ENCODE measurements at places on chromosomes 3 and 15.

GRCh38 chr3:180409170-180409569 is 192.8 kb upstream of the TTC14 start:
- DNase-seq = no peak

GRCh38 chr15:100108346-100108745 is 233.4 kb downstream of the ADAMTS17 start:
- DNase-seq = no peak

DNA sequence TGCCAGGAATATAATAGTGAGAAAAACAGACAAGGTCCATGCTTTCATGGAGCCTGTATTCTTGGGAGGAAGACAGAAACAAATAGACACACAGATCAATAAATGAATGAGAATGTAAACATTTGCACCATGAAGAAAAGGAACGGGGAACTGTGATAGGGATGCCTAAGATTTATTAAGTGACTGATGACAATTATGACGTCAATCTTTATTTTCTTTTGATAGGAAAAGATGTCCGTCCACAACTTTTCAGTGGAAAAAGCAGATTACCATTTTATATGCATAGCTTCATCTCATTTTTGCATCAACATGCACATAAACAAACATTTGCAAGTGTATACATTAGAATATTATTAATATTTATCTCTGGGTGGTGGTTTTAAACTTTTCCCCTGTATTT is 27.9 kb upstream of the WNT5A start:
- no peak for DNase-seq

DNA sequence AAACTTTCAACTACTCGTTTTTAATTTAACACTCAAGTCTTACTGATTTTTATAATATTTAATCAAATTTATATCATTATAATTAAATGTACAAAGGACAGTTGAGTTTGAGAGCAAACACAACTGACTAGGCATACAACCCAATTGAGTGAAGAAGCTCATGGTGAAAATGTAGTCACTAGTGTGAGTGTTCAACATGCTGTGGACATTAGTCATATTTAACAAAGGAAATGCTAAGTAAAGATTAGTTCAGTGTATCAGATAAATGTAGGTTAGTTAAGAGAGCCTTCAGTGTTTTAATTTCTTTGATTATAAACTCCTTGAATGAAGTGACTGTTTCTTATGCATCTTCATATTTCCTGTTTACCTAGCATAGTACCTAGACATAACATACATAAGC is 444.2 kb upstream of the GOLIM4 start:
- no peak for DNase-seq

DNA sequence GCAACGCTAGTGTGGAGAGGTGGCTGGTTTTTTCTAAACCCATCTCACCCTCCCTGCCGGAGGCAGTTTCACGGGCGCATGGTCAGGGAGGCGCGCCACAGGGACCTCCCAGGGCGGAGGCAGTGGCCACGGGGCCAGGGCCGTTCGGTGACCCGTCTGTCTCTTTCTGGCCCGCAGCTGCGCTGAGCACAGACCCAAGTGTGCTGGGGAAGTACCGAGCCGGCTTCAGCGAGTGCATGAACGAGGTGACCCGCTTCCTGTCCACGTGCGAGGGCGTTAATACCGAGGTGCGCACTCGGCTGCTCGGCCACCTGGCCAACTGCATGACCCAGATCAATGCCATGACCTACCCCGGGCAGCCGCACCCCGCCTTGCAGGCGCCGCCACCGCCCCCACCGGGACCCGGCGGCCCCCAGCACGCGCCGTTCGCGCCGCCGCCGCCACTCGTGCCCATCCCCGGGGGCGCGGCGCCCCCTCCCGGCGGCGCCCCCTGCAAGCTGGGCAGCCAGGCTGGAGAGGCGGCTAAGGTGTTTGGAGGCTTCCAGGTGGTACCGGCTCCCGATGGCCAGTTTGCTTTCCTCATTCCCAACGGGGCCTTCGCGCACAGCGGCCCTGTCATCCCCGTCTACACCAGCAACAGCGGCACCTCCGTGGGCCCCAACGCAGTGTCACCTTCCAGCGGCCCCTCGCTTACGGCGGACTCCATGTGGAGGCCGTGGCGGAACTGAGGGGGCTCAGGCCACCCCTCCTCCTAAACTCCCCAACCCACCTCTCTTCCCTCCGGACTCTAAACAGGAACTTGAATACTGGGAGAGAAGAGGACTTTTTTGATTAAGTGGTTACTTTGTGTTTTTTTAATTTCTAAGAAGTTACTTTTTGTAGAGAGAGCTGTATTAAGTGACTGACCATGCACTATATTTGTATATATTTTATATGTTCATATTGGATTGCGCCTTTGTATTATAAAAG is 1.8 kb downstream of the HES1 start:
- DNase-seq = peak; percentile 60

DNA sequence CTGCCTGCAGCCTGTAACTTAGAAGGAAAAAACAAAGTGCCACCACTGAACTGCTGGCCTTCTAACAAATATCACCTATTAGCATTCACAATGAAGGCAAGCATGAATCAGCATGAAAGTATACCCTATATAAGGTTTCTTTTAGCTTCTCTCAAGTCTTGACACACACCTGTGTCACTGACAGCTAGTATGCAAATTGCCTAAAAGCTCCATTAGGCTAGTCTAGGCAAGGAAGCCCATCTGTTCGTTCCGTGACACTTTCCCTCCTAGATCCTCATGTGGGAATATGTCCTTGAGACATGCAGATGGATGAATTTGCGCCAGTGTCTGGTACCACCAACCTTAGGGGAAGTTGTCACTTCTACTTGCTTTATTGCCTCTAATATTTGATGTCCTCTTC is 129.3 kb downstream of the RBMS3 start:
- no peak for DNase-seq

- DNase-seq = no peak
Measured at GRCh38 chr3:142680710-142681109, 43.1 kb upstream of the TRPC1 start.

DNA sequence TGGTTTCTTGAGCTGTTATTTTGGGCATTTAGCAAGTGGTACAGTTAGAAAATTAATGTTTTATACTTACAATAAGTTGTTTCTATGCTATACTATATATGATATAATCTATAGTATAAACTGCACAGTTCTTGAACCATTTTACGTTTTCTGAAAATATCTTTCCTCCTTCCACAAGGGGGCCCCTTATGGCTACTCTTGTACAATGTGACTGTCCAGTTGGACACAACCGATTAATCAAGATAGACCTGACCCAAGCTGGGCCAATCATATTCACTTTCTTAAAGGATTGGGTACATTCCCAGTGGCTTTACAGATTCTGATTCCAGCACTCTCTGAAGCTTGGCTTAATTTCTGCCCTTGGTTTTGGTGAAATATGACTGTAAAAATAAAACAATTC is 953.4 kb downstream of the AGBL1 start:
- DNase-seq = no peak

DNA sequence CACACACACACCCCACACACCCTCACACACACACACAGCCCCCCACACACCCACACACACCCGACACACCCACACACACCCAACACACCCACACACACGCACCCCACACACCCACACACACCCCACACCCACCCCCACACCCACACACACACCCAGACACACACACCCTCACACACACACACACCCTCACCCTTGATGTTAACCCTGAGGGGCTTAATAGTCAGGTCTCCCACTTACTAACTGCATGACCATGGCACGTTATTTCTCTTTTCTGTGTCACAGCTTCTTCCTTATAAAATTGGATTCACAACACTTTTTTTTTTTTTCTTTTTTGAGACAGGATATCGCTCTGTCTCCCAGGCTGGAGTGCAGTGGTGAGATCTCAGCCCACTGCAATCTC is 2.8 kb downstream of the GRM2 start:
- no peak for DNase-seq

DNA sequence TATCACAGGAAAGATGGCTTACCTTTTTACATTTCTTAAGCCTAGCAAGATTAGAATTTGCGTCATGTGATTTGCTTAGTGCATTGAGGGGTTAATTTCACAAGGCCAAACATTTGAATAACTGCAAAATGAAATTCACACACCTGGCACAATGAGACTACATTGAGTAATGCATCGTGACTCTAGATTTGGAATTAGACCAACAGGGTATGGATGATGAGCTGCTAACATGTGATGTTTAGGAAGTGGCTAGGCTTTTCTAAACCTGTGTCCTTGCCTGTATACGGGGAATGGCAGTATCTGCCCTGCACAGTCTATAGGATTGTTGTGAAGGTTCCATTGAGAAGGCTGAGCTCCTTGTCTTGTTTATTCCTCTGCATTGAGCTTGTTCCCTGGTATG is 160.1 kb downstream of the MFSD1 start:
- no peak for DNase-seq

DNA sequence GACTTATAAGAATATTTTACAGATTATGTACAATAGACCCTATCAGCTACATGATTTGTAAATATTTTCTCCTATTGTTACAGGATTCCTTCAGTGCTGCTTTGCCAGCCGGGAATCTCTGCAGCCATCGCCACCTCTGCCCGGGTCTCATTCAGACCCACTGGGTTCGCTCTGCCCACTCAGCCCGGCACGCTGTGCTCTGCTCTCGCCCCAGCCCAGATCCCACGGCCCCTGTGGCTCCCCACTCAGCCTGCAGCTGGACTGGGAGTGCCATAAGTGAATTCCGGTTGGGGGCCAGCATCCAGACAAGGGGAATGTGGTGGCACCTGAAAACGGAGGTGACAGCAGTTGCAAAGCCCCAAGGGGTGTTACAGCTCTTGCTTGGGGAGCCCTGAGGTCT is 71.8 kb downstream of the NPAP1 start:
- DNase-seq = no peak

GRCh38 chr15:90845201-90845949 is 23.0 kb upstream of the FURIN start:
- DNase-seq = no peak

DNA sequence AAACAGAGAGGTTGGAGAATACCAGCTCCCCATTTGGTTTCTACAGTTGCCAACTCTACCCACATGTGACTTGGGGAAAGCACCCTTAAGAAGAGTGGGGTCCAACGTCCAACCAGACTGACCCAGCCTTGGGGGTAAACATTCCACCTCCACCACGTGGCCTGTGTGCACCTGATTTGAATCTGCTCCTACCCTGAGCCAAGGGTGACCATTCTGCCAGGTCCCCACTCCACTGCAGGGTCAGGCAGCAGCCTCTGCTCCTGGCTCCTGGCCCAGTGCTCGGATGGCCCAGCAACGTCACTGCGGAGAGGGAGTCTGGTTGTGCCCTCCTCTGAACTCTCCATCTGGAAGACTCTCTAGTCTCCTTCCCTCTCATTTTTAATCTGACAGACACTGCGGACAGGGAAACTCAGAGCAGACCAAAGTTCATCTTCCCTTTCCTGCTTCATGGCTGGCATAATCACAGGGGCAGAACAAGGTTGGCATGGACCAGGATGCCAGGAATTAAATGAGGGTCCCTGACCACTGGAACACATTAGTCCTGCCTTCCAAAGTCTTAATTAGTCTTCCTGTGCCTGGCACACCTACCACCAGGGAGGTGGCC is 29.4 kb downstream of the FHIT start:
- no peak for DNase-seq

DNA sequence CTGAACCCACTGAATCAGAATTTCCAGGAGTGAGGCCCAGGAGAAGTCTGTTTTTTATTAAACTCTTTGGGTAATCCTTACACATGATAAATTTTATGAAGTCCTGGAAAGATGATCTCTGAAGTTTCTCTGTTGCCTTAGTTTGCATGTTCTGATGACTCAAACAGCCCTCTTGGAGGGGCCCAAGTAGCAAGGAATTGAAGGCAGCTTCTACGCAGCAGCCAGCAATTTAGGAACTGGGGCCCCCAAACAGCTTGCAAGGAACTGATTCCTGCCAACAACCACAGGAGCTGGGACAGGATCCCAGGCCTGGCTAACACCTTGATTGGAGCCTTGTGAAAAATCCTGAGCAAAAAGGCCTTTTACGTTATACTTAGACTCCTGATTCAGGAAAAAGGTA is 5.4 kb upstream of the ACP3 start:
- DNase-seq = no peak

GRCh38 chr3:44318891-44319311 is 19.7 kb upstream of the TCAIM start:
- peak; percentile 57 for DNase-seq

- DNase-seq = peak; percentile 66
Measured at GRCh38 chr15:73273181-73274002, 95.4 kb downstream of the HCN4 start.

DNA sequence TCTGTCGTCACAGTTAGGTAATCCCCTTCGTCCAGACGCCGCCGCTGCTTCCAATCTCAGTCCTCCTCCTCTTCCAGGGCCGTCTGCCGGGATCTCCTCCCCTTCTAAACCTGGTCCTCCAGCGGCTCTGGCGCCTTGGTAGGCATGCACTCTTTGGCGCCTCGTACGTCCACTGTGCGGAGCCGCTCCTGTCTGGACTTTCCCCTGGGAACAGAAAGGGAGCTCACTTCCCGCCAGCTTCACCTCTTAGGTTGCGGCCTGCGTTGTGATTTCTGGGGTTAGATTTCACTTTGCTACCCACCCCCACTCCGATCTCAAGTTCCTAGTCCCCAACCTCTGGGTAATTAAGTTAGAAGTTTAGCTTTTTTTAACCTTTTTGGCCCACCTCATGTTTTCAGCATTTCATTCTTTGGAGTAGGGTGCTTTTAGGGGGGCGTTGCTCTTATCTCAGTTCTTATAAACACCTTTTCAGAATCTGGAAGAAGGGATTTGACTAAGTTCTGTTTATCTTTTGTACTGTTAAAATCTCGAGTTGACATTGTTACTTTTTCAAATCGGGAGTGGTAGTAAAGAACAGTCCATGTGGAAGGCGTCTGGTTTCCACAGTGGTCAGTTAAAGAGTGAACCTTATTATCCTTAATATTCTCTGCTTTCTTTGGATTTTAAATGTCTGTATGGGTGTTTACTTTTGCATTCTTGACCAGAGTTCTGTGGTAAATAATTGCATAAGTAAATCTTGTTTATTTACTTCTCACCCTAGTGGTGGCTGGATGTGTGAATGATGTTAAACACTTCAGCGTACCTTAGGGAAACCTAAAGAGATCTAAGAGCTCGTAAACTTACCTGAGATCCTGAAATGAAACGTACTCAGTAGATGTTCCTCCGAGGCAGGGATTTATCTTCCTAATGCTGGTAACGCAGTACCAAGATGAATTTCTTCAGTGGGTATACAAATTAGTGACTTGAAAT is 611 bp downstream of the CTDSPL2 start:
- DNase-seq = peak; percentile 62

DNA sequence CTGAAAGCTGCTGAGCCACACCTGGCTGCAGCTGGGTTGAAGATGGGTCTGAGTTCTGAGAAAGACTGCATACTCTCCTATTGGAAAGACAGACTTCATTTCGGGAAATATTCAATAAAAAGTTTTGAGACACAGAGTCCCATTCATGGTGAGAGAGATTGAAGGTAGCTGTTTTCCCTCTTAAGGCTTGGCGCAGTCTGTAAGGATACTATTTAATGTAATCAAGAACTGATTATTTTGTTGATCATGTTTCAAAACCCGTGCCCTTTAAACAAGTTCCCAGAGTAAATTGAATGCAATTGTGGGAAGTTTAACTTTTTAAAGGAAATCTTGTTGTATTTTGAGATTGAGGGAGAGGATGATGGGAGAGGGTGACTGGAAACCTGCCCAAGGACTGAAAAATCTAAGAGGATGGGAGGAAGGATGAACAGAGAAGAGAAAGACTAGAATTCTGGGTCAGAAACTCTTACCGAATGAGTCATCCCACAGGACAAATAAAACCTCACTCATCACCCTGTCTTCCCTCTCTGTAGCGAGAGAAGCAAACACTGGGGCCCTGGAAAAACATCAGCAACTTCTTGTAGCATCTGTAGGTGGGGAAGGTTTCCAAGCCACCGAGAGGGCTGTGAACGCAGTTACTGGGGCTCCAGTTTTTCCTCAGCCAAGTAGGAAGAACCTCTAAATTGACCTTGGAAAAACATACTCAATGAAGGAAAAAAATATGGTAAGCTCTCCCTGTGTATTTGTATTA is 193.2 kb upstream of the TPRG1 start:
- no peak for DNase-seq
